ENCODE measurements at places on chromosomes 3 and 15.

GRCh38 chr3:74200952-74201351, 413.5 kb downstream of the CNTN3 start:
- DNase-seq: no peak

DNA sequence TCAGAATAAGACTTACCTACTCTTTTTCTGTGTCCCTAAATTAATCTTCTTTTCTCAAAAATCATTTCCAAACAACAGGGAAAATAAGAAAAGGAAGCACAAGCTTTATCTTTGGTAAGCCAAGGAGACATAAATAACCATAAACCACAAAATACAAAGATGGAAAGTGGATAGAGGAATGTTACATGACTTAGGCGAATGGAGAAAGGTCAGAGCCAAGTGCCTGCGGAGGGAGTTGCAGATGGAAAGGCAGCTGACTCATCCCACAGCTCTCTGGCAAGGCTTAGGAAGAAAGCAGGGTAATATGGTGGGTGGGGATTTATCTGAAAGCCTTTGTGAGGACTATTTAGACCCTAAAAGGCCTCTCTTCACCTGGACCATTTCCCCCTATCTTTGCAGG, 72.8 kb downstream of the GALK2 start:
- no peak for DNase-seq

DNA sequence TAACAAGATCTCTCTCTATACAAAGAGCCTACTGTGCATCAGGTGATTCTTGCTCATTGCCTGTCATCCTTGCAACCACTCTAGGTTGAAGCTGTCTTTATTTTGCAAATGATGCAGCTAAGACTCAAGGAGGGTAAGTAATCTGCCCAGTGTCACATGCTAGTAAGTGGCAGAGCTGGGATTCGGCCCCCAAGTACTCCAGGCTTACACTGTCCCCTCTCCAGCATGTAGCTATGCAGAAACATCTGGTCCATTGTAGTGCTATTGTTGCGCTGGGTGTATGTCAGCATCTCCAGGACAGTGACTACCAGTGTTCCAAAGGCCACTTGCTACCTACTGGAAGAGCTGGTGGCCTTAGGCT, 248.9 kb downstream of the SLCO3A1 start:
- DNase-seq: no peak

GRCh38 chr3:33403756-33404155, 36.4 kb downstream of the UBP1 start:
- no peak for DNase-seq

DNA sequence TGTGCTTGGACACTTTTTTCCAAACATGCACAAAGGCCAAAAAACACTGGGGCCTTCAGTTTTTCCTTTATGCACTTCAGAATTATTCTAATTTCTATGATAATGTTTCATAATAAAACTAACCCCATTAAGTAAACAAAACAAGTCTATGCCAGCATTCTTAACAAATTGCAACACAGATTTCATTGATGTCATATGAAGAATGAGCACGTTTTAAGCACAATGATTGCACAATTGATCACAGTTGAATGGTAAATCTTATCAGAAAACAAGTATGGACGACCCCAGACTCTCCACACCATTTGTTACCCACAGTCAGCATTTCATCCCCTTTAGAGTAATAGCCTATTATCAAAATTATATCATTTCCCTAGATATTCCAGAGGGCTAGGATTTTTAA, 46.7 kb upstream of the PROK2 start:
- no peak for DNase-seq

DNA sequence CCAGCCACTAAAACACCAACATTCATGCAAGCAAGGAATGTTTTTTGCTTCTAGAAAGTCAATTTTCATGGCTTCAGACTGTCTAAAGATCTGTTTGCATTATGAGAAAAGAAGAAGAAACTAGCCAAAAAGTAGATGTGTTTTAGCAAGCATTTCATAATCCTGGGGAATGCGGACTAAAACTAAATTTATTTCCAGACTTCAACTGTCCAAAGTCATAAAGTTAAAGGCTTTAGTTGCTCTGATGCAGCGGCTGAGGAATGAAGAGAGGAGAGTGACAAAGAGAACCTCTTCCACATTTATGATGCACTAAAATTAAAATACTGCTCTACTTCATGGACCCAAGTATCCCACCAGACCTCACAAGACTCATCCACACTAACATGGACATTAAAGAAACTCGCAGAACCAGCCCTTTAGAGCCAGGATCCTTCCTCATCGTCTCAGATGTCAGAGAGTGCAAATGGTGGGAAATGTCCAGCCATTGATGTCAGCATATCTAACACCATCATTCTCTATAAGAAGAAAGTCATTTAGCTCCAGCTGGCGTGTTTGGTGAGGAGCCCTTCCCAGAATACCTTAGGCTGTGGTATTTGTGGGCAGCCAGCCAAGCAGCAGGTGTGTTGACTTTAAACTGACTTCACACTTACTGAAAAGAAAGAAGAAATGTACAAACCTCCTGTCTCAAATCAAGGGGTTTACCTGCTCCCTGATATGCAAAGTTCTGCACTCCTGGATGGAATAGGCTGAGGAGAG, 17.4 kb downstream of the FYCO1 start:
- peak; percentile 35 for DNase-seq

DNA sequence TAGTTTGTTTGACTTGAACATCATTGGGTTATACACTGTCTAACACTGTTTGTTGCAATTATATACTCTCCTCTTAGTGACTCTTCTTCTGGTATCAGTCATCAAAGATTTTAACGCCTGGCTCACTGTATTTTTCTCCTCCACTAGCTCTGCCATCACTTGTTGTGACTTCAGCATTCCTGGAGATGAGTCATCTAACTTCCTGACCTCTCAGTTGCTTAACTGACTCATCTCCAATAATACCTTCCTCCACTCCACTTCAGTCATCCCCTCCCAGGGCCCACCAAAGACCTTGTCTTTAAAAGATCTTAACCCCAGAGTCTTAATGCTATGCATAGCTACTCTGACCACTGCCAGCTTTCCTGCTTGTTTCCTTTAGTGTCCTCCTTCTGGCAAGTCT, 28.6 kb upstream of the CLSTN2 start:
- no peak for DNase-seq

DNA sequence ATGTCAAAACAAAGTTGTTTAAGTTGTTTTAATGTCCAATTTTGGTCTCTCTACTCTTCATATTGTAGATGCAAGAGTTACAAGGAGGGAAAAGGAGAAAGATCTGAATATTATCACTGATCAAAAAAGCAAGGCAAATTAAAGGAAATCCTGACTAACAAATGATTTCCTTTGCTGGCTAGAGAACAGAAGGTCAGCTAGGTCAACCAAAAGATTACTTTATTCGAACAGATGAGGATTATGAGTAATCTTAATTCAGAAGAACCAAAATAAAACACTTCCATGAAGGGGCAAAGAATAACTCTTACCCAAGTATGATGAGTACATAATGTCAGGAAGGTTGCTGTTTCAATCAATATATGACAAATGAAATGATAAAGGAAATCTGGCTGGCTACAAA, 33.8 kb downstream of the CPNE4 start:
- no peak for DNase-seq

GRCh38 chr3:47612178-47612577, 33.5 kb upstream of the CSPG5 start:
- DNase-seq: no peak

GRCh38 chr3:61855211-61855610, 293.8 kb downstream of the PTPRG start:
- no peak for DNase-seq

- no peak for DNase-seq
Measured at GRCh38 chr3:141895731-141896130, 19.3 kb downstream of the ATP1B3 start.

- DNase-seq: peak; percentile 13
Measured at GRCh38 chr3:136819731-136820679, 1.1 kb downstream of the SLC35G2 start.

GRCh38 chr15:42921342-42921731, 759 bp upstream of the TTBK2 start:
- peak; percentile 43 for DNase-seq

DNA sequence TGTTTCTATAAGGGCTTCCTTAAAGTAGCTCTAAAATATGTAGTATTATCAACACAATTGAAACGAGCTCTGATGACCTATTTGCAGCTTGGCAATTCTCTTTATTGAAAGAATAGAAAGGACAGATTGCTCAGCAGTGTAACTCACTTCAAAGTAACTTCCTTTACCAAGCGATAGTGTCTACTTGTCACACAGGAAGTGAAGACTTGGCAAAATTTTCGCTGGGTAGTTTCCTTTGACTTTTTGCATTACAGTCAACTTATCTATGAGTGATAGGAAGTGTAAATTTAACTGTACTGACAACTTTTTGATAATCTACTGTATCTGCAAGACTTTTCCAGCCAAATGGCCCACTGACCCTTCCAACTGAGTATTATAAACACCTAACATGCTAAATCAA, 22.8 kb downstream of the SLC9A9 start:
- peak; percentile 83 for DNase-seq

- DNase-seq: no peak
Measured at GRCh38 chr3:126746395-126747177, 42.5 kb downstream of the CHCHD6 start.

GRCh38 chr3:183631715-183632114, 3.7 kb upstream of the KLHL24 start:
- no peak for DNase-seq

DNA sequence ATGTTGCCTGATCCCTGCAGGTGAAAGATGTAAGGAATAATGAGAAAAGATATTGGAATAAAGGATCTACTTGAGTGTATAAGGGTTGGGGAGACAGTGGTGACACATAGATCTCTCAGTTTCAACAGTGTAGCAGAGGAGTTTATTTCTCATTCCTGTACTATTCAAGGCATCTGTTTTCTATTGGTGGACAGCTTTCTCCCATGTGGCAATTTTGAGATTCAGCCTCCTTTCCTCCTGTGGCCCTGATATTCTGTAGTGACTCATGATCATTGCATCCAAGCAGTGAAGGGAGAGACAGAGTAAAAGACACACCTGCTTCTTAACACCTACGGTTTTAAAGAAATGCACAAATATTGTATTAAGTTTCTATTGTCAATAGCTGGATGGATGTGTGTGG, 327.6 kb downstream of the GRM7 start:
- no peak for DNase-seq

DNA sequence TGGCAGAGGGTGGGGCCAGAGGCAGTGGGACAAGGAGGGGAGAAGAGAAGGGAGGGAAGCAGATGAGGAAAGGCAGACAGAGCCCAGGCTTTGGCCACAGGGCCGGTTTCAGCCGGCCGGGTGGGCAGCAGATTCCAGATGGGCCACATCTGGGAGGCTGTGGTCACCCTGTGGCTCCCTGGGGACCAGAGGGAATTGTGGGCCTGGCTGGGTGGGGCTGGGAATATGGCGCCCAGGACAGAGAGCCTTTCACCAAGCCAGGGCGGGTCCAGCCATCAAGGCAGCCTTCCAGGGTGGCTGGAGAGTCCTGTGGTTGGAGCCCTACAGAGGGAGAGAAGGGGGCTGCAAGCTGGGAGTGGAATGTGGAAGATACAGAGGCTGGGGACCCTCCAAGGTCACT, 18.9 kb downstream of the PTH1R start:
- no peak for DNase-seq

GRCh38 chr15:38024293-38025091, 90.1 kb downstream of the TMCO5A start:
- DNase-seq: no peak

GRCh38 chr15:69467636-69468035, 15.0 kb downstream of the RPLP1 start:
- DNase-seq: no peak

- DNase-seq: no peak
Measured at GRCh38 chr3:35071772-35072171, 567.6 kb upstream of the ARPP21 start.

- no peak for DNase-seq
Measured at GRCh38 chr15:59339252-59339672, 33.4 kb downstream of the MYO1E start.

DNA sequence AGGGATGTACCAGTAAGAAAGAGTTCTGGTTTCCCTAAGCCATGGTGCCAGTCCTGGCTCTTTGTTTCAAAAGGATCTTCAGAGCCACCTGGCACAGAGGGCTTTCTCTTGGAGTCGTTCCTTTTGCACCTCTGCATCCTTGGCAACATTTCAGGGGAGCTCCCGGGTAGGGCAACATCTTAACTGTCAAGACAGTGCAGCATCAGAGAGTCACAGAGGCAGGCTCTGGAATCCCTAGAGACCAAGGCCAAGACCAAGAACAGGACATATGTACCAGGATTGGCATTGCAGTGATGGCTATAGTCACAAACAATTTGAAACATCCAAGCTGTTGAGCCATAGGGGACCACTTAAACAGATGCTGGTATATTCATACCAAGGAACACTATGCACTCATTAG, 129.4 kb upstream of the ADPGK start:
- no peak for DNase-seq

- no peak for DNase-seq
Measured at GRCh38 chr15:70383856-70384255, 286.1 kb upstream of the TLE3 start.

DNA sequence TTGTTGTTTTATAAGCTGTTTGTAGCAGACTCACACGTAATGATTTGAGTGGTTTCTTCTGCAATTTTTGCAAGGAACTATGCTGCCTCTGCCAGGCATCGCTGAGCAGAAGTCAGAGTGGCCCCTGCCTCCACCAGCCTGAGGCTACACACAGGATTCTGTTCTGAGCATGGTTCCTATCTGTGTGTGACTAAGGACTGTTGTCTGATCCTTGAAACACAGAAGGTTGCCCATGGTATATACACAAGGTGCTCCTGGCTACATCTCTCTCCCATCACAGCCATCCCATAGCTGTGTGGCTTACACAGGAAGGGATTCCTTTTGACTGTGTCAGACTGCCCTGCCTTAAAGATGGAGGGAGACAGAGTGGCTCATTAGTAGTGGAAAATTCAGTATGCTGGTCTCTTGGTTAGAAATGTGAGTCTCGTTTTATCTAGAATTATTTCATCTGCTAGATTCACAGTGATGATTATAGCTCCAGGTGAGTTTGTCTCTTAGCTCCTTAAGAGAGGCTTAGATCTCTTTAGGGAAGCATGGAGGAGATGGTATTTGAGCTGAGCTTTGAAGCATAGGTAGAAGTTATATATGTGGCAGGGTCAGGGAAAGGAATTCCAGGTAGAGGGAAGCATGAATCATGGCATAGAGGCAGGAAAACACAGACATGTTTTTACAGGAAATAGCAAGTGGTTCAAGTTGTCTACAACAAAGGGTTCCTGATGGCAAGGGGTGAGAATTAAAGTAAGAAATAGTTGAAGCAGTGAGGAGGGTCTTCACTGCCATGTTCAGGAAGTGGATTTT, 37.5 kb downstream of the SNAPC5 start:
- DNase-seq: no peak

DNA sequence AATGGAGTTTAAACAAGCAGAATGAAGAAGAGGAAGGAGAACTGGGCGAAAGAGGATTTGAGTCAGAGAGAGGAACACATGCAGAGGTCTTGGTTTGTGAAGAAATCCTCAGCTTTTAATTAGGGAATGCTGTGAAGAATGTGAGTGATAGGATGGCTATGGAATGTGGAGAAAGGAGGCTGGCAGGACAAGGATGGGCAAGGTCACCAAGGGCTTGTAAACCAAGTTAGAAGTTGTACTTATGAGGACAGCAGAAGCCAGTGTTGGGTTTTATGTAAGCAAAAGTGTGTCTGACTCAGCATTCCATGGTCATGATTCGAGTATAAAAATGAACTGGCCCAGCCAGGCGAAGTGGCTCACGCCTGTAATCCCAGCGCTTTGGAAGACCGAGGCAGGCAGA, 60.0 kb upstream of the IL12A start:
- DNase-seq: no peak

- no peak for DNase-seq
Measured at GRCh38 chr3:12658593-12659058, 5.3 kb downstream of the RAF1 start.

GRCh38 chr3:107488942-107489341, 33.8 kb upstream of the BBX start:
- no peak for DNase-seq

GRCh38 chr3:177351757-177352158, 154.5 kb upstream of the TBL1XR1 start:
- DNase-seq: no peak
